ENCODE measurements at places on chromosomes 16 and 17.

- DNase-seq: no peak
Measured at GRCh38 chr17:79201536-79202227, 127.1 kb downstream of the ENGASE start.

- no peak for DNase-seq
Measured at GRCh38 chr17:9571201-9571600, 4.4 kb downstream of the STX8 start.

GRCh38 chr16:89095491-89095951, 1.9 kb downstream of the ACSF3 start:
- DNase-seq: no peak

- DNase-seq: no peak
Measured at GRCh38 chr17:74597069-74597790, 5.1 kb upstream of the CD300LD start.

GRCh38 chr16:71172481-71173207, 57.9 kb downstream of the HYDIN start:
- DNase-seq: no peak

DNA sequence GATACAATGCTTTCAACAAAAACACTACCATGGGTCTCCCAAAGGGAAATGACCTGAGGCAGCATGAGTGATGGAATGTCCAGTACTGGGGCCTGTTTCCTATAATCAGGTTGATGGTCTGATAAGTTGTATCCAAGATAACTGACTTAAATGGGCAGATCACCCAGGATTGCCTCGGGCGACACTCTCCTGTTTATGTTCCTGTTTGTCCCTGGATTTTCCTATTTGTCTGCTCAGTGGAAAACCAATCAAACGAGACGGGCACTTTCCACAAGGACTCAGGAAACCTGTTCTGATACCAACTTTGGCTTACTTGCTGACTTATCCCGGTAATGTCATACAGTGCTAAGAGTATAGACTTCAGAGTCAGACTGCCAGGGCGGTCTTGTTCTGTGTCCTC, 27.4 kb downstream of the USP43 start:
- DNase-seq: no peak

DNA sequence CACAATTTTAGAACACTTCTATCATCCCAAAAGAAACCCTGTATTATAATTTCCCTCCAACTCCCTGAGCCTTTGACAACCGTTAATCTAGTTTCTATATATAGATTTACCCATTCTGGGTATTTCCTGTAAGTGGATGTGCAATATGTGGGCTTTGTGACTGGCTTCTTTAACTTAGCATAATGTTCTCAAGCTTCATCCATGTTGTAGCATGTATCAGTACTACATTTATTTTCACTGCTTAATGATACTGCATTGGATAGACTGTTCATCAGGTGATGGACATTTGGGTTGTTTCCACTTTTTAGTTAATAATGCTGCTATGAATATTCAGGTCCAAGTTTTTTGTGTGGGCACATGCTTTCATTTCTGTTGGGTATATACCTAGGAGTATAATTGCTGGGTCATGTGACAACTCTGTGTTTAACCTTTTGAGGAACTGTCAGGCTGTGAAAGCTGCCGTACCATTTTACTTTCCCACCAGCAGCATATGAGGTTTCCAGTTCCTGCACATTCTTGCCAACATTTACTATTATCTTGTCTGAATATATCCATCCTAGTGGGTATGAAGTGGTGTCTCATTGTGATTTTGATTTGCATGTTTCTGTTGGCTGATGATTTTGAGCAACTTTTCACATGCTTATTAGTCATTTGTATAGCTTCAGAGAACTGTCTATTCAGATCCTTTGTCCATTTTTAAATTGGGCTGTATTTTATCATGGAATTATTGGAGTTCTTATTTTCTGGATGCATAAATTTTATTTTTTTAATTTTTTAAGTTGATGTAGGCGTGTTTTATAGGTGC, 16.4 kb downstream of the REXO5 start:
- DNase-seq: no peak

- no peak for DNase-seq
Measured at GRCh38 chr17:1762901-1763898, 1.3 kb downstream of the SERPINF1 start.

- no peak for DNase-seq
Measured at GRCh38 chr16:19304750-19305149, 19.2 kb downstream of the CLEC19A start.

DNA sequence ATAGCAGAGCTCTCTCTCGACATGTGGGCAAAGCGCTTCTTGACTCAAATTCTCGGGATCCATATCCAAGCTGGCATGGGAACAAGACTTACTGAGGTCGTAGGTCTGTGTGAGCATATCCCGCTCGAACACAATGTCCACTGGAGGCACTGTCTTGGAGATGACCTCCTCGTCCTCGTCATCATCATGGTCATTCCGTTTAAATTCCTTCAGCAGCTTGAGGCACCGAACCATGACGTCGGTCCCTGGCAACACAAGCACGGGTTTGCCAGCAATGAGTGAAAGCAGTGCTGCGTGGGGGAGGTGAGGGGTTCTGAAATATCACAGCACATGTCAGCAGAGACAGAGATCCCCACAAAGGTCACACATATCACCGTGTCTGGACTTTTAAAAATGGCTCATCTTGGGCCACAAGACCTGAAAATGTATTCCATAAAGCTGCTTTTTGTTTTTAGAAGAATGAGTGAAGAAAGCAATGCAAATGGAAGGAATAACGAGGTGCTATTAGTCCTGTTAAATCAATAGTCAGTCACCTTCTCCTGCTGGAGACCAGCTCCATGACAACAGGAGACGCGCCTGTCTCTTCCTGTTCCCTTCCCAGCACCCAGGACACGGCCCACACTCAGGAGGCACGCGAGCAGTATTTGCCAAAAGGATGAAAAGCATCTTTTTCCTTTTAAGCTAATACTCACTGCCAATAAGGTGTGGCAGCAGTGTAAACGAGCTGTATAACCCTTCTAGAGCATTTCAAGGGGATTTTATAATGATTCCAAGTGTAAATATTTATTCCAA, 37.9 kb downstream of the GTF3C1 start:
- DNase-seq: no peak

GRCh38 chr17:75561927-75562603, 25.5 kb upstream of the MYO15B start:
- DNase-seq: no peak

- DNase-seq: no peak
Measured at GRCh38 chr17:18944646-18945045, 7.3 kb upstream of the SLC5A10 start.

- DNase-seq: no peak
Measured at GRCh38 chr17:17790637-17791464, 45.9 kb downstream of the SREBF1 start.

- no peak for DNase-seq
Measured at GRCh38 chr17:69497161-69497560, 82.7 kb downstream of the MAP2K6 start.

DNA sequence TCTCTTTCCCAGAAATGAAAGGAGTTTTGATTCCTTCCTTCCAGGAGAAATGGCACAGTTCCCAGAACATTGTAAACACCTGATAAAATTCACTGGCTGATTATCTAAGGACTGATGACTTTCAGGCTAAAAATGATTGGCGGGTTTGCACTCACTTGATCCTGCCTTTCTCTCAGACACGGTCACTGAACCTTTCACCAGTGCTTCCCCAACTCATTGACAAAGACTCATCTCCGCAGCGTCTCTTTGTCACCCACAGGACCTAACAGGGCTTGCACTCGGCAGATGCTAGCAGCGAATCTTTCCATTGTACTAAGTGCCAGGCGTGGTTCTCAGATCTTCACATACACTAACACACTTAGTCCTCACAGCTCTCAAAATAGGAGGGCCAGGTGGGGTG, 7.3 kb upstream of the DHRS7C start:
- DNase-seq: no peak

DNA sequence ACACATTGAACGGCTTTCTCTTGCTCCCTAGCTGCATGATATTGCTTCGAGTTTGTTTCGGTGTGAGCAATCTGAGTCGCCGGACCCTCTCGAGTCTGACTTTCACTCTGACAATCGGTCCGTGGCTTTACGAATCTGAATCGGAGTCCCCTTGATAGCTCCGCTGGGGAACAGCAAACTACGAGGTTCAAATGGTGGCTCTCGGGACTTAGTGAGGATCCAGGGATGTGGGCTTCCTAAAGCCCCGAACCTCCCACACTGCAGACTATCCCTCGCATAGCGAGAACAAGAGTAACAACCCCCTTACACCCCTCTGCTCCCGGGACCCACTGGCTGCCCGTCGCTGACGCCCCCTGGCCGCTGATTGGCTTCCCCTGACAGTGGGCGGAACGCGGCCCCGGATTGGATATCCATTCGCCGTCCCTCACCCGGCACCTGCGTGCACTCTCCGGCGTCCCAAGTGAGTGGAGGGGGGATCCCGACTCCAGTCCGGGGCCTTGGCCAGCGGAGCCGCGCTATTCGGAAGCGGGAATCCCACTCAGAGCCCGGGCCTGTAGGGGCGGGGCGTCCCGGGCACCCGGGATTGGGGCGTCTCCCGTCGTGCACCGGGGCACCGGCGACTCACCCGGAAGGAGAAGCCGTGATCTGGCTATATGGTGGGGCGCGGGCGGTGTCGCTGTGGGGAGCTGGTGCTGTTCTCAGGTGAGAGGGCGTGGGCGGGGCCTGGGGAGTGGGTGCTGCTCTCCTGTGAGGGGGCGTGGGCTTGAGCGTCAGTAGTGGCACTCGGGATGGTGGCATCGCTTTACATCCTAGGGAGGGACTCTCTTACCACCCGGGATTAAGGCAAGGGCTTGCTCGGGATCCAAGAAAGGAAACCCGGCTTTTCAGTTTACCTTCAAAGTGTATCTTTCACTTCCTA, at the start of gene SNX11:
Gene SNX11, plus strand, starts transcription at position 630 of the 919 bp plus-strand sequence. CDS start 4,278 bp downstream, outside the sequence.
- peak; percentile 91 for DNase-seq

DNA sequence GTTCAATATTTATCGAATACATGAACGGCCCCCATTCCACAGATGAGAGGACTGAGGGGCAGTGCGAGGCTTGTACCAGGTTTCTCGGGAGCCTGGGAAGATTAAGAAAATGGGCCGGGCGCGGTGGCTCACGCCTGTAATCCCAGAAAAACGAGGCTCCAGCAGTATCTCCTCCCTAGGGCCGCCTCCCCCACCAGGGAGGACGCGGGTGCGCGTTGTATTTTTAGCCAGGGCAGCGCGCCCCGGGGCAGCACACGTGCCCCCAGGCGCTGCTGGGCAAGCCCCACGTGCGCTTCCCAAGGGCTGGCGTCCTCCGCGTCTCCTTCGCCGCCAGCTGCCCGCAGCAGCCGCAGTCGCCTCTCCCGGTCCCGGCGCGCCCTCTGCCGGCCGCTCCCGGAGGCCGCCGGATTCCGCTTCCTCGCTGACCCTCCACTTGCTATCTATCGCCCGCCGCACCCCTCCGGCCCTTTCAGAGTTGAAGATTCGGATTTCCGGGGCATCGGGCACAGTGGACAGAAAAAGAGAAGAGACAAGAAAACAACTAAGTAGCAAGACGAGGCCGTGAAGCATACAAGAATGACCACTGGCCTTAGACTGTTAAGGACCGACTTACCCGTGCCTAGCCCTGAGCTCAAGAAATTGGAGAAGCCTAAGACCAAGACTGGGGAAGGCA, 1.9 kb upstream of the YBX2 start:
- DNase-seq: peak; percentile 71

DNA sequence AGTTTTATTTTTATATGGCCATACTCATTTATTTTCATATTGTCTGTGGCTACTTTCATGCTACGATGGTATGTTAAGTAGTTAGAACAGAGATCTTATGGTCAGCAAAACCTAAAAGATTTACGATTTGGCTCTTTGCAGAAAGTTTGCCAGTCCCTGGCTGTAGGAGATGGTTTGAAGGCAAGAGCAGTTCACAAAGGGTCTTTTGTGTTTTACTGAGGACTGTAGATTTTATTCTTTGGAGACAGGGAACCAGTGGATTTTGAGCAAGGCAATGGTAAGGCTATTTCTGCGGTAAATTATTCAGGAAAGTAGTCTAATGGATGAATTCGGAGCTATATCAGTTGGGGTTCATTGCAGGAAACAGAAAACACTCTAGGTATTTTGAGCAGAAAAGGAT, 90.7 kb downstream of the WWP2 start:
- no peak for DNase-seq

DNA sequence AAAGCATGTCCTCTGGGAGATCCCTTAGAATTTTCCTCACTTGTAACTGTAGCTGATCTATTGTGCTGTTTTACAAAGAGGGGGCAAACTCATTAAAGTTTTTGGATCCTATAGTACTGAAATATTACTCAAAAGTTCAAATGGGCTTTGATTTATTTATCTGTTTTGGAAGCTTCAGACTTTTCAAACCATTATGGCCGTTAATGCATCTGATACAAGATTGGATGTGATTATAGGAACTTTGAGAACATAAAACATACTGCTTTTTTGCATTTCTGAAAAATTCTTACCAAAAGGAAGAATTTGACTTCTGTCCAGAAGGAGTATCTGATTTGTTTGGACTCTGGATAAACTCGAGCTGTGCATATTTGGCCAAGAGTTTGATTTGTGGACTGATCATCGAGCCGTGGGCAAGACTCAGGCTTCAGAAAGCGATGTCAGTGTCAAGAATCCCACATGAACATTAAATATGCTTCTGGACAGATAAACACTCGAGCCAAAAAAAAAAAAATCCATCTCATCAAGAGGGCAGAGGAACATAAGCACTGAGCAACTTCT, 8.2 kb upstream of the MARCHF10 start:
- DNase-seq: no peak

GRCh38 chr16:75038036-75038858, 39.4 kb downstream of the ZNRF1 start:
- no peak for DNase-seq

- DNase-seq: no peak
Measured at GRCh38 chr16:49419862-49420261, 46.3 kb downstream of the C16orf78 start.

DNA sequence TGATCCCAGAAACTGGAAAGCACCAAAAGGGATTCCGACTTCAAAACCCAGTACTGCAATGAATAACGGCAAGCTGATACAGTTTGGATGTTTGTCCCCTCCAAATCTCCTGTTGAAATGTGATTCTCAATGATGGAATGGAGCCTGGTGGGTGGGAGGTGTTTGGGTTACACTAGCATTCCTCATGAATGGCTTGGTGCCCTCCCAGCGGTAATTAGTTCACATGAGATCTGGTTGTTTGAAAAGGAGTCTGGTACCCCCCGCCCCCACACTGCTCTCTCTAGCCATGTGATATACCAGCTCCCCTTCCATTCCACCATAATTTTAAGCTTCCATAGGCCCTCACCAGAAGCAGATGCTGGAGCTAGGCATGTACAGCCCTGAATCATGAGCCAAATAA, 40.1 kb downstream of the RANBP10 start:
- no peak for DNase-seq

GRCh38 chr16:60739737-60740683, 1296.2 kb downstream of the CDH8 start:
- no peak for DNase-seq

- peak; percentile 66 for DNase-seq
Measured at GRCh38 chr16:68126395-68126794, 41.2 kb downstream of the NFATC3 start.

- no peak for DNase-seq
Measured at GRCh38 chr16:88489163-88489741, 36.2 kb downstream of the ZFPM1 start.

GRCh38 chr16:15857724-15858560, 1.1 kb upstream of the MYH11 start:
- DNase-seq: no peak
